Stimulated activated CD8-positive, alpha-beta memory T cell treated with anti-CD3 and anti-CD28 coated beads, Interleukin-7, amount 100 ng/mL, for 24 hours (primary cell): ENCODE measurements at places on chromosomes 16 and 17.

GRCh38 chr16:81581107-81581506 is 136.5 kb downstream of the CMIP start:
- no peak for DNase-seq

- DNase-seq = no peak
Observed at GRCh38 chr16:11497851-11498289, 88.8 kb downstream of the LITAF start.

DNA sequence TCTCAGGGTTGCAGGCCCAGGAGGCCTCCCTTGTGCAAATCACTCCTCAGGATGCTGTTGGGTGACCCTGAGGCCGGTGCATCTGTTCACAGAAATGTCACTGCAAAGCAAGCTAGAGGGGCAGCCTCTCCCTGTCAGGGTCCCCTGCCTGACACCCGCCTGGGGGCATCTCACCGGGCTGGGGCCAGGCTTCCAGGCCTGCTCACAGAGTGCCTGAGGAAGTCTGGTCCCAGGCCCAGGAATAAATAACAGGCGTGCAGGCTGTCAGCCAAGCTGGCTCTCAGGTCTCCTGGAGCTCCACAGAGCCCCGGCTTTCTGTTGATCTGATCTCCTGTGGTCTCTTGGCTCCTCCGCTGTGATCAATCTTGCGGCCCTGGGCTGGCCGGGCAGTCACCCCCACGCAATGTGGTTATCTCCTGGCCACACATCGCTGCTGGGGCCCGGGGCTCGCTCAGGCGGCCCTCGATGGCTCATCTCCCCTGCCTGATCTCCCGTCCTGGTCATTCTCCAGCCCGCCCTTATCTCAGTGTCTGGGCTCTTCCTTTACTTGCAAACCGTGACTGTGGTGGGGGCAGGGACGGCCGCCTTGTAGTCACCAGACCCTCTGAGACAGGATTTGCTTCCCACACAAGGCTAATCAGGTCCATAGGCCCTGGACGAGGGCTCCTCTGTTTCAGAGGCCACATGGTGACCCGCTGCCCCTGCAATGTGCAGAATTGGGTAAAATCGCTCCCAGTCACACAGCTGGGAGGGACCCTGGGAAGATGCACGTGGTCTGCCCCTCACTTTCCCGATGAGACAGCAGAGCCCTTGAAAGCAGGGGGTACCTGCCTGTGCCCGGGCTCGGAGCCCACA is 231.2 kb upstream of the GSE1 start:
- no peak for DNase-seq

GRCh38 chr16:14301169-14302030 is 230.3 kb downstream of the MRTFB start:
- no peak for DNase-seq

GRCh38 chr16:2745961-2746360 is 6.5 kb upstream of the SRRM2 start:
- no peak for DNase-seq

- no peak for DNase-seq
Observed at GRCh38 chr16:13312063-13312462, 410.7 kb downstream of the SHISA9 start.

DNA sequence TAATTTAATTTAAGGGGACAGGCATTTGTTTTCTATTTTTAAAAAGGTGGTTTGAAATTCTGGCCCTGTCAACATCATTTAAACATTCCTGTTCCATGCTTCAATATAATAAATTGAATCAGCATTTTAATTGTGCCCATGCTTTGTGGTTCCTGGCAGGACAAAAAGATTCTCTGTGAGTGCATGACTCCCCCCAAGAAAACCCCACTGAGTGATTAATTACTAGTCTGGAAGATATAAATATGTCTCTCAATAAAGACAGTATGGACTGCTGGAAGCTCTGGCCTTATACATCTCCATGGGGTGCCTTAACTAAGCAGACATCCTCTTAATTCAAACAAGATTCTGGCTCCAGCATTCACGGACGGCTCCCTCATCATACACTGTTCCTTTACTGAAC is 95.0 kb upstream of the PSMD7 start:
- DNase-seq = no peak

DNA sequence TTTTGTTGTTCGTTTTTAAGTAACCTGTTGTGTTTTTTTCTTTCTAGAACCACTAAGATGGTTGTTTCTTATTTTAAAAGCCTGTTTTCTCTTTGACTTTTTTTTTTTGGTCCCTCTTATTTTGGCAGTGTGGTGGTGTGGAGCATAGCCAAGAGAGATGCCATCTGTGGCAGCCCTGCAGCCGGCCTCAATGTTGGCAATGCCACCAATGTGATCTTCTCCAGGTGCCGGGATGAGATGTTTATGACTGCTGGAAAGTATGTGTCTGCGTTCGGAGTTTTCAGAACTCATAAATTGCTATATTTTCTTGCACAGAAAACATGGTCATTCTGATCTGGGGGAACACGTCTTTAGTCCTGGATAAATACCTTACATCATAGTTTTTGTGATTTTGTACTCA is 17.6 kb downstream of the CFAP52 start:
- DNase-seq = no peak

DNA sequence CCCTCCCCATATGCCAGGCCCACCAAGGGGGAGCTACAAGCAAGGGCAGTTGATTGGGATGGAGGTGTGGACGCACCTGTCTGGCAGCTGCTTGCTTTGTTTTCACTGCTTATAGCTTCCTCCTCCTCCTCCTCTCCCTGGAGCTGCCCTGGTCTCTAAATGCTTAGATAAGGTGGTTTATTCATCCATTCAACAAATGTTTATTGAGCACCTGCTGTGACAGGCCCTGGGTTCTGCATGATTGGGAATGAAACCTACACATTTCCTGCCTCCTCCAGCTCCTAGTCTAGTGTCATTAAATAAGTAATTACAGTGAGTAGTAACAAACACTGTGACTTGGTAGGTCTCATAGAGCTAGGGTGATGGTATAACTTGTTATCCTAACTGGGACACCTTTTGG is 17.4 kb upstream of the MAP3K14 start:
- DNase-seq = no peak

DNA sequence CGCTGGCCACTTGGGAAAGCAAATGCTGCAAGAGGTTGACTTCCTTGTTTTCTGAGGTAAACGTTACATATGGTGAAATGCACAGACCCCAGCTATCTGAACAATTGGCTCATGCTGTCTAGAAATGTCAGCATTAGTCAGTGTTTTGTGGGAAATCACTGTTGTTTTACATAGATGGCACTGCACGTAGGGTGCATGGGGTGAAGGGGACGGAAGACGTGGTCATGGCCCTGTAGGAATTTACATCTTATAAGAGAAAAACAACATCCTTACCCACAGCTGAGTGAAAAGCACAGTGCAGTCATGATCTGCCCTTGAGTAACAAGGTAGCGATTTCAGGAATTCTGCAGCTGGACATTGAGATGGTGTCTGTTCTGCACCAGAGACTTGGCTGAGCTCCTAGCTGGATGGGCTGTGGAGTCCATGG is 15.2 kb downstream of the RPTOR start:
- no peak for DNase-seq

- DNase-seq = no peak
Observed at GRCh38 chr17:68199837-68200688, 47.8 kb upstream of the AMZ2 start.

GRCh38 chr16:3065069-3065741 is at the start of gene IL32:
TSS of gene IL32 (plus strand) at chr16:3065640. CDS start at chr16:3065812, 172 bp downstream.
- peak; percentile 54 for DNase-seq

- no peak for DNase-seq
Observed at GRCh38 chr17:49063652-49064051, 66.5 kb downstream of the IGF2BP1 start.

DNA sequence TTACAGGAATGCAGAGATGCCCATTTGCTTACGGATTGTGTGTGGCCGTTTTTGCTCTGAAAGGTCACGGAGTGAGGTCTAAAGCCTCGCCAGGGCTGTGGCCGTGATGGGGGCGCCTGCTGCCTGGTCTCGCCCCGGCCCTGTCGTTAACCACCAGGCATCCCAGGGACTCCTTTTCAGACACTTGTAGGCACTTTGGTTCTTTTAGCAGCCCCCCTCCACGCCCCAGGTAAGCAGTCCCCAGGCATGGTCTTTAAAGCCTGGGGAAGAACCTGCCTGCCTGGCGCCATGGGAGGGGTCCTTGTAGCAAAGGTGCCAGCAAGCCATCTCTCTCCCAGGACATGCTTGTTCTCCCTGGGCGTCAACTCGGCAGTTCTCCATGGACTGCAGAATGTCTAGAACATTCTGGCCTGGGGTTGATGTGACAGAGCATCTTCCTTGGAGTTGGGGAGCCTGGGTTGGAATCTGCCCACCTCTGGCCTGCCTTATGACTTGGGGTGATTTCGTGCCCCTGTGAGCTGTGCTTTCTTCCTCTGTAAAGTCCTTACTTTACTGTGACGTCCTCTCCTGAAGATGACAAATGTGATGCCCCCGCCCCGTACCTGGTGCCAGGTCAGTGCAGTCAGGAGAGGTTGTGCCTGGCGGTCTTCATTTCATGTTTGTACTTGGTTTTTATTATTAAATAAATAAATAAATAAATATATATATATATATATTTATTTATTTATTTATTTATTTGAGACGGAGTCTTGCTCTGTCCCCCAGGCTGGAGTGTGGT is 5.4 kb downstream of the KCTD5 start:
- no peak for DNase-seq

DNA sequence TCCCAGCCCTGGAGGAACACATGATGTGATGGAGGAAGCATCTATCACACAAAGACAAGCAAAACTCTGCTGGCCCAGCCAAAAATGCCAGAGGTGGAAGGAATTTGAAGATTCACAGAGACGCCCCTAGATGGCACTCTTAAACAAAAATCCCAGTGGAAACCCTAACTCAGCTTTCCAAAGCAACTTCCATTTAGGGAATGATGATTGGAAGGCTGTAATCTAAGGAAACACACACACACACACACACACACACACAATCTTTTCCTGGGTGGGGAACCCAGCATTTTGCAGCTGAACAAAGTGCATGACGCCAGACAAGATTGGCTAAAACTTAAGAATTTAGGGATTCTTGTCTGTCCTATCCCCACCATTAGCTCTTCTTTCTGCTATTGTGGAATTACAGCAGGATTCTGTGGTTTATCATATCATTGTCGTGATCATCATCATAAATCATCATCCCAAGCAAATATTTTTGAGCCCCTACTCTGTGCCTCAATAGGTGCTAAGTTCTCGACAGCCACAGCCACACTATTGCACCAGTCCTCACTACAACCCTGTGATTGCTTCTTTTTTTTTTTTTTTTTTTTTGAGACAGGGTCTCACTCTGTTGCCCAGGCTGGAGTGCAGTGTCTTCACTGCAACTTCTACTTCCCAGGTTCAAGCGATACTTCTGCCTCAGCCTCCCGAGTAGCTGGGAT is 1.6 kb upstream of the LDAF1 start:
- DNase-seq = no peak

- peak; percentile 62 for DNase-seq
Observed at GRCh38 chr17:29116804-29117753, 63.1 kb downstream of the MYO18A start.

DNA sequence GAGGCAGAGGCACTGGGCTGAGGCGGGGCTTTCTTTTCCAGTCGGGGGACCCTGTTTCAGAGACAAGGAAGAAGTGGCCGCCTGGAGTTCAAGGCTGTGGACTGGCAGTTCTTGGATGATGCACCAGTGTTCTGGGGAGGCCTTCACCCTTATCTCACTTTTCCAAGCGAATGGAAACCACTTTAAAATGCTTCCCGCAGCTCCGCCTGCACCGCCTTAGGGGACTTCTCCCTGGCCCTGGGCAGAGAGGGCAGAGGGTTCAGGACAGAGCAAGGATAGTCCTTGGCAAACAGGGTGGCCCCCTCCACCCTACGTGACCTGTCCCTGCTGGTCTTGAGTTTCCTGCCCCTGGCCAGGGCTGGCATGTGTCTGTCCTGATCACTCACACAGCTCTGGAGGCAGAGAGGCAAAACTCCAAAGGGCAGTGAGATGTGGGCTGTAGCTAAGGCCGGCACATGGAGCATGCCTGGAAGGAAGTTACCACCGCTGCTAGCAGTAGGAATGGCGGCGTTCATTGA is 20.6 kb downstream of the RTN4RL1 start:
- DNase-seq = no peak

DNA sequence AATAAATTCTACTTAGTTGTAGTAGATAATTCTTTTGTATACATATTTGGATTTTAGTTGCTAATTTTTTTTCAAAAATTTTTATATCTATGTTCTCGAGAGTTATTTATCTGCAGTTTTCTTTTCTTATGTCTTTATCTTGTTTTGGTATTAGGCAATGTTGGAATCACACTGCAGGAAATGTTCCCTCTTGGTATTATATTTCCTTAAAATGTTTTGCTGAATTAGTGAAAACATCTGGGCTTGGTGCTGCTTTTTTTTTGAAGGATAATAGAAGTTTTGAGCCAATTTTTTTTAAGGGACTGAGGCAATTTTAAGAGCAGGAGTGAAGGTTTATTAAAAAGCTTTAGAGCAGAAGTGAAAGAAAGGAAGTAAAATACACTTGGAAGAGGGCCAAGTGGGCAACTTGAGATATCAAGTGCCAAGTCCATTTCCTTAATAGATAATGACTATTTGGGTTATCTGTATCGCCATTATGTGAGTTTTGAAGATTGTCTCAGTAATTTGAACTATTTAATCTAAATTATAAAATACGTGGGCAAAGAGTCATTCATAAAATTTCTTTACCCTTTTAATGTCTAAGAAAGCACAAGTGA is 1390.1 kb upstream of the CDH8 start:
- no peak for DNase-seq

DNA sequence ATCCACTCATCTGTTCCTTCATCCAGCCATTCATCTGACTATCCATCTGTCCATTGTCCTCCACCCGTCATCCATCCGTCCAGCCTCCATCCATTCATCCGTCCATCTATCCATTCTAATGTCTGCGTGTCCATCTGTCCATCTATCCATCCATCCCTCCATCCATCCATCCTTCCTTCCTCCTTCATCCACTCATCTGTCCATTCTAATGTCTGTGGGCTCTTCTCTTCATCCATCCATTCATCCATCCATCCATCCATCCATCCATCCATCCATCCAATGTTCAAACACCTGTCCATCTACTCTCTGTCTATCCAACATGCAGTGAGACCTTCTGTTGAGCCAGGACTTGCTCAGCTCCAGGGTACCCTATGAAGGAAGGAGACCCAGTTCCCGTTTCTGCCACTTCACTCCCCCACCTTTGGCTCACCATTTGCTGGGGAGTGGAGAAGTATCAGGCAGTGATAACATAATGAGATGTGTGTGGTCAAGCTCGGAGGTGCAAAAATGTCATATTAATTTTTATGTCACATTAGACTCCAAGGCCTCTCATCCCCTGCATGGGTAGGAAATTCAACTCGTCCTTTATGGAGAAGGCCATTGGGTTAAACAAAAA is 36.5 kb upstream of the ADGRG1 start:
- no peak for DNase-seq

GRCh38 chr17:68399638-68400403 is 57.5 kb downstream of the WIPI1 start:
- no peak for DNase-seq
